ENCODE measurements at places on chromosomes 3 and 15.

DNA sequence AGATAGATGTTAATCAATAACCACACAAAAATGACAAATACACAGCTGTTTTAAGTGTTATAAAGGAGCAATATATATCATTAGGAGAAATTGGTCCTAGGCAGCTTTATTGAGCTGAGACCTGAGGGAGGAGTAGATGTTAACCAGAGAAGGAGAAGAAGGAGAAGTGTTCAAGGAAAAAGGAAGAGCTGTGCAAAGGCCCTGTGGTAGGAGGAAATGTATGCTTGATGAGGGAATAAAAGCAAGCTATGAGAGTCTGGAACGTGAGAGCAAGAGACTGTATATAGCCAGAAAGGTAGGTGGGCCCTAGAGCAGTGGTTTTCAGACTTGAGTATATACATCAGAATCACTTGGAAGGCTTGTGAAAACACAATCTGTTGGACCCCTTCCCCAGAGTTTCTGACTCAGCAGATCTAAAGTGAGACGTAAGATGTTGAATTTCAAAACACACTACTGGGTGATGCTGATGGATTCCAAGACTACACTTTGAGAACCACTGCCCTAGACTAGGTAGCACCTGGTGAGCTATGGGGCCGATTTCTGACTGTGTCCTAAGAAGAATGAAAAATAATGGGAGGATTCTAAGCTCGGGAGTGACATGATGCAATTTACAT, 342.3 kb upstream of the ADAMTS9 start:
- DNase-seq = no peak

- DNase-seq = no peak
These were observed 39.2 kb downstream of the CCK start for GRCh38 chr3:42226470-42227425.

- DNase-seq = no peak
These were observed 159.9 kb upstream of the SLC2A2 start for GRCh38 chr3:171186383-171186782.

DNA sequence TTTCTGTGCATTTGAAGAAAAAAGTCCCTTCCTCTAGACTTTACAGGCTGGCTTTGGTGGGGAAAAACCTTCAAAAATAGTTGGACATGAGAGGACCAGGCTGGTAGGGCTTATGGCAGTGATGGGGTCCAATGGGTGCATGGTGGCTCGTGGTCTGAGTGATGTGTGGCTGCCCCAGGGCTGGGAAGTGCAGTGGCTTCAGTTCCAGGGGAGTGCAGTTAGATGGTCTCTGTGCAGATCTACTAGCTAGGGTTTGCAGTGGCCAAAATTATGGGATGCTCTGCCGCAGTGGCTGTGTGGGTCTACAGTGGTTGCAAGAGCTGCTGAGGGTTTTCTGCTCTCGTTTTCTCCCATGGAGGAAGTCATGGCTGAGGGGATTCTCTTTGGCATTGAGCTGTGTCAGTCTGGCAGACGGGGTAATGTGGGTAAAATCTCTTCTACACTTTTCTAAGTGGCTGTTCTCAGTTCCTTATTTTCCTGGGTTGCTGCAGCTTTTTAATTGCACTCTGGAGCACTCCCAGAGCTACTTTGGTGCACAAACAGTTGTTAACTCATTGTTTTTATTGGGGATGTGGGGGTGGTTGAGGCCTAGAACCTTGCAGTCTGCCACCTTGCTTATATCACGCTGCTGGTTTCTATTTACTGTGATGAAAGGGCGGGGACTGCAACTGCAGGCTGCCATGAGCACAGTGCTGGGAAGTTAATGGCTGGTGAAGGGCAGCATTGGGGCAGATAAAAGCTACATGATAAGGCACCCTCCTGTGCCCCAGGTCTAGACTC, 1324.6 kb downstream of the NSUN3 start:
- DNase-seq = no peak

GRCh38 chr15:58460116-58460790, 28.5 kb downstream of the LIPC start:
- no peak for DNase-seq

- DNase-seq = no peak
These were observed 26.6 kb downstream of the DCP1A start for GRCh38 chr3:53320697-53321096.

- DNase-seq = no peak
These were observed 18.6 kb downstream of the UROC1 start for GRCh38 chr3:126498929-126499328.

DNA sequence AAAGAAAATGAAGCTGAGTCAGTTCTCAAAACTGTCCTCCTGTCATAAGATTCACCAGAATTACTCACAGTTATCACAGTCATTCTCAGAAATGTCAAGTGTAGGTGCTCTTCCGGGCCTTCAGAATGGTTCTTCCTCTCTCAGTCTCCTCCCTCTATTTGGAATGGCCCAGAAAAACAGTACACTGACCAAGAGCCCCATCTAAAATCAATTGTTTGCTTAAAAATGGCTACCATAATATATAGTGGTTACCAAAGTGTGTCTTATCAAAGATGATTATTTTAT, 99.8 kb downstream of the MECOM start:
- DNase-seq = no peak

- DNase-seq = no peak
These were observed 138.7 kb upstream of the TGFBR2 start for GRCh38 chr3:30467596-30468238.

DNA sequence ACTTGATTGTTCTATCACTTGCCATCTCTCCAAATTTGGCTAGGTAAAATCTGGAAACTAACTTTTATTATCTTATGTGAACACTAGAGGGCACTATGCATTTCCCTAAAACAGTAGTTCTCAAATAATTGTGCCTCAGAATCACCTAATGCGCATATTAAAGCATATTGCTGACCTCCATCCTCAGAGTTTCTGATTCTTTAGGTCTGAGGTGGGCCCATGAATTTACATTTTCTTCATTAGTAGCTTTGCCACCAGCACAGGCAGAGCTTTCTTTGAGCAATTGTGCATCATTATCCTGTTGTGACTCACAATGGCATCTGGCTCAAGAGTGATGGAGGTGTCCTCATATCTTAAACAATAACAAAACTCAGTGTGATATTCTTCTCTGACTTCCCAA, 17.5 kb upstream of the BCHE start:
- DNase-seq = no peak

DNA sequence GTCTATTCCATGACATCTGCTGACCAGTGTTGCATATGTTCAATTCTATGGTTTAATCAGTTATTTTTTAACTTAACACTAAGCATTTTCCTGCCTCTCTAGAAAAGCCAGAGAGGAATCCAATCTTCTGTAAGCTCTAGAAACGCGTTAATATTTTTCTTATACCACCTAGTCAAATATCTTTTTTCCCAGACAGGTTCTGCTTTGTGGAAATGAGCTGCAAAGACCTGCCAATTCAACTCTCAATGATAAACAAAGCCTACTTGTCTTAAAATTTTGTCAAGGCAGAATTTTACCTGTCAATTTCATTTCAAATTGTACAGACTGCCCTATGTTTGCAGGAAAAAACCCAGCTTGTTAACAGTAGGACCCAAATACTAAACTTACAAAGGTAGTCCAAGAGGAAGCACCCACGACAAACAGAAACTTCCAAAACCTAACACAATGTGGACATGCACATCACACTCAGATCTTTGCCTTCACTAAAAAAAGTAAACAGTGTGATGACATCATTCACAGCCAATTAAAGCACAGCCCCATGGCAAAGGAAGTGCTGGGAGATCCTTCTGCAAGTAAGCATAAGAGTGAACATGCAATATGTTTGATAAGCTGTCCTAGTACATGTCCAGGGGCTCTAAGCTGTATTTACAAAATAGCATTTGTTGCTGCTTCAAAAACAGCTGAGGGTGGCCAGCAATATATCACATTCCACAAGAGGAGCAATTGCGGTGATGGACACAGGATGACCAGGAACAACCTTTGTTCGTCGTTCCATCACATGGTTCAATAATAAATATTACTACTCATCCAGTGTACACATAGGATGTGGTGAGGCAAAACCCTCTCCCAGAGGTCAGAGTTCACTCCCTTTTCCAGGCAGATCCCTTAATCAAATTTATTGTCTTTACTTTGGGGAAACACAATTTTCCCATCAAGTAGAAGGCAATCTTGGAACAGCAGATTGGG, 139.4 kb upstream of the TSC22D2 start:
- DNase-seq = no peak

- no peak for DNase-seq
These were observed 5.0 kb upstream of the FOXB1 start for GRCh38 chr15:59998950-59999611.

DNA sequence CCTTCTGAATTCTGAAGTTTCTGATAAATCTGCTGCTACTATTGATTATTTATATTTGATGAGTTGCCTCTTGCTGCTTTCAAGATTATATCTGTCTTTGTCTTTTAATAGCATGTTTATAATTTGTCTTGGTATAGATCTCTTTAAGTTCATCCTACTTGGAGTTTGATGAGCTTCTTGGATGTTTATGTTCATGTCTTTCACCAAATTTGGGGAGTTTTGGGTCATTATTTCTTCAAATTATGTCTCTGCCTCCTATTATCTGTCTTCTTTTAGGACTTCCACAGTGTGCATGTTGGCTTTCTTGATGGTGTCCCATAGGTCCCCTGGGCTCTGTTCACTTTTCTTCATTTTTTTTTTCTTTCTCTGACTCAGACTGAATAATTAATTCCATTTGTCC, 32.3 kb upstream of the EDEM1 start:
- no peak for DNase-seq

DNA sequence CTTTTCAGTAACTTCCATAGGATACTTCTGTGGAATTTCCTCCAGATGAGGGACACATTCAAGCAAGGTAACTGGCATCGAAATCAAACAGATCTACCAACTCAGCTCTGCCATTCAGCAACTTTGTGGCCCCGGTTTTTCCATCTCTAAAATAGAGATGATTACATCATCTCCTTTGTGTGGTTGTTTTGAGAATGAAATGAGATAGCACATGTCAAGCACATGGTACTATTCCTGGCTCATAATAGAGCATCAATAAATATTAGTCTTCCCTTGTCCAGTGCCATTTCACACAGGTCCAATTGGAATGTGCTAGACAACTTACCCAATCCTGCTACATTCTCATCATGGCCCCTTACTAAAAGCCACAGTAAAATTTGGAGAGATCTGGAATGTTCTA, 24.2 kb upstream of the TM4SF4 start:
- no peak for DNase-seq

GRCh38 chr3:18650731-18651130, 225.6 kb upstream of the SATB1 start:
- no peak for DNase-seq

- DNase-seq = no peak
These were observed 479.3 kb downstream of the EPHA3 start for GRCh38 chr3:89586676-89587075.

- DNase-seq = no peak
These were observed 25.7 kb upstream of the GALNT15 start for GRCh38 chr3:16148783-16149182.

GRCh38 chr3:48225587-48225986, 2.3 kb downstream of the CAMP start:
- DNase-seq = no peak

Measured in stimulated activated CD8-positive, alpha-beta memory T cell treated with anti-CD3 and anti-CD28 coated beads, Interleukin-15, amount 100 ng/mL, for 4 hours (primary cell).